ENCODE measurements at places on chromosomes 13 and 19.

GRCh38 chr13:25280396-25280795, 6.9 kb downstream of the MTMR6 start:
- no peak for DNase-seq

DNA sequence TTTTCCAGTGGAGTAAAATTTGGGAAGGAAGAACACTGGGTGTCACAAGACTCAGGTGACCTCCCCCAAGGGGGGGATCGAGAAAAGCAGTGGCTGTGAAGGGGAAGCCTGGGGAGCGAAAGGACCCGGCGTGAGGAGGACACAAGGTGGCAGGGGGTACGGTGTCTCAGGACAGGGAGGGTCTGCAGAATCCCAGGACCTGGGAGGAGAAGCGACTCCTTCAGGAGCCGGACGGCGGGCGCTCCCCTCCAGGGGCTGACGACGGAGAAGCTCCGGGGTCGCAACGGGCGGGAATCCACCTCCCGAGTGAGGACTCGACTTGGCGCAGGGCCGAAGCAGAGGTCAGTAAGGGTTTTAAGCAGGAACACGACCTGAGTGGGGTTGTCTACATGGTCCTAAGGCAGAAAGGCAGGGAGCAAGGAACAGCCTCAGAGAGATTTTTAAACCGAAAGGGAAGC, 529 bp downstream of the ZNF836 start:
- no peak for DNase-seq

GRCh38 chr19:38239816-38240215, 15.8 kb upstream of the DPF1 start:
- DNase-seq: no peak

- DNase-seq: no peak
Measured at GRCh38 chr13:51349016-51349415, 9.5 kb downstream of the SERPINE3 start.

GRCh38 chr13:31761951-31762350, 22.6 kb downstream of the RXFP2 start:
- DNase-seq: no peak

DNA sequence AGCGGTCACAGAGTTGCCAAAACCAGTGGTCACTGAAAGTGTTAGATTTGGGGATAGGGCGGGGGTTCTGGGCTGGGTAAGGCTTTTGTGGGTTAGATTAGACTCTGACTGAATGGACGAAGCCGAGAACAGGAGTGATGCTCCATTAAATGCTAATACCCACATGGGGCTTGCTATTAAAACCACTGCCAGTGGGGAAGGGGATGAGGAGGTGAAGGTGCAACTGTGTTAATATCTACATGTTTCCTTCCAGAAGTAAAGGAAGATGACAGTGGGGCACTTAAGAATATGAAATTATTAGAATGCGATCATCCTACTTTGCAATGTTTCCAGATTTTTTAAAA, 573 bp upstream of the ZNF614 start:
- DNase-seq: no peak

- DNase-seq: no peak
Measured at GRCh38 chr13:110890279-110891165, 24.3 kb downstream of the ANKRD10 start.

GRCh38 chr13:22240716-22241115, 569.8 kb downstream of the FGF9 start:
- DNase-seq: no peak

DNA sequence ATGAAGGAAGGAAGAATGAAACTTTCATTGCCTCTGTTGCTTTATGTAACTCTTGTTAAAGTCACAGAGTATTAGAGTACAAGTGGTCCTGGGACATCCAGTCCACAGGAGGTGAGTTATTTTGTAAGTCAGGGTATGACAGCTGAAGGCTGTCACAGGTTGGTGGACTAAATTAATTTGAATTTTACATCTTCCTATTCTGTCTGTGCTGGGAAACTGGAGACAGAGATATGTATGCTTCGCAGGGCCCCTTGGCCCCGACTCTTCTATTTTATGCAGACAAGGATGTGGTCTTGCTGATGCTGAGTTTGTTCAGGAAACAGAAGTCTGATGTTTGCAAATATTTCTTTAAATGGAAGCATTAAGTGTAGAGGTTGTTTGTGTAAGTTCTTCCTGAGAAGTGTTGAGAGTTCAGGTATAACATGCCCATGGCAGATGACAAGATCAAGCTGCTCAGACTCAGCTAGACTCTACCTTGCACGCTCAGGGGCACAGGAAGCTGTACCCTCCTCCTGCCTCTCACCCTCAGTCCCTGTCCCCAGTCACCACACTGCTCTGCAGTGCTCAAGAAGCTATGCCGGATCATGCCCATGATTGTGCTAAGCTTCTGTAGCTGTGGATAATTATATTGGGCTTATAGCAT, 23.4 kb downstream of the RASL11A start:
- DNase-seq: no peak

GRCh38 chr13:114151565-114152284, 19.3 kb upstream of the RASA3 start:
- no peak for DNase-seq

- no peak for DNase-seq
Measured at GRCh38 chr13:104196611-104197010, 1130.4 kb upstream of the SLC10A2 start.

- DNase-seq: no peak
Measured at GRCh38 chr13:36493046-36493445, 60.8 kb downstream of the CCNA1 start.

GRCh38 chr13:71611292-71611691, 255.7 kb downstream of the DACH1 start:
- DNase-seq: no peak

DNA sequence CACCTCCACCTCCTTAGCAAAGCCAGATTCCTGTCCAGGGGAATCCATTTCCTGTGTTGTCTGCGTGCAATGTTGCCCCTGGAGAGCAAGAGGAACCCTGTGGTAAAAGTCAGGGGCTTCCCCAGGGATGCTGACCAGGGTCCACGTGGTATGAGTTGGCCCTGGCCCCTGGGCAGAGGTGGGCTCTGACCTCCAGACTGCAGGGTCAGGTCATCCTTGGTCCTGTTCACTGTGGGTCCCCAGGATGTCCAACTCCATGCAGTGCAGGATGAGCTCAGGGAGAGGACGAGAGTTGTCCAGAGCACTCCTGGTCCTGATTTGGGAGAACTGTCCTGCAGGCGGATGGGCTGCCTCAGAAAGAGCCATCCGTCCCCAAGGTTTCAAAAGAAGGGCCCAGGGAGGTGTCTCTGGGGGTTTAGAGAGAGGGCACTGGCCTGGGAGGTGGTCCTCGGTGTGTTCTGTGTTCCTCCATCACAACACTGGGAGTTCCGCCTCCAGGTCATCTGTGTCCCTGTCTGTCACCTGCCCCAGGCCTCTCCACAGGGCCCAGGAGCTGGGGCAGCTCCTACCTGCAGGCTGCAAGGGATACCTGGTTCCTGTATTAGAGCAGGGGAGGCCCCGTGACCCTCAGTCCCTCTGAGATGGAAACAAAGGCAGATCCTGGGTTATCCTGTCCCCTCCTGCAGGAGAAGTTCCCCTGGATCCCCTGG, 1.2 kb upstream of the CEACAM4 start:
- DNase-seq: no peak

GRCh38 chr19:35437406-35437951, 10.6 kb upstream of the FFAR2 start:
- DNase-seq: no peak

Data from effector memory CD4-positive, alpha-beta T cell (primary cell).